ENCODE measurements at places on chromosomes 5 and 9.

- no peak for DNase-seq
These were observed 123.0 kb downstream of the GALNT10 start for GRCh38 chr5:154313360-154314017.

DNA sequence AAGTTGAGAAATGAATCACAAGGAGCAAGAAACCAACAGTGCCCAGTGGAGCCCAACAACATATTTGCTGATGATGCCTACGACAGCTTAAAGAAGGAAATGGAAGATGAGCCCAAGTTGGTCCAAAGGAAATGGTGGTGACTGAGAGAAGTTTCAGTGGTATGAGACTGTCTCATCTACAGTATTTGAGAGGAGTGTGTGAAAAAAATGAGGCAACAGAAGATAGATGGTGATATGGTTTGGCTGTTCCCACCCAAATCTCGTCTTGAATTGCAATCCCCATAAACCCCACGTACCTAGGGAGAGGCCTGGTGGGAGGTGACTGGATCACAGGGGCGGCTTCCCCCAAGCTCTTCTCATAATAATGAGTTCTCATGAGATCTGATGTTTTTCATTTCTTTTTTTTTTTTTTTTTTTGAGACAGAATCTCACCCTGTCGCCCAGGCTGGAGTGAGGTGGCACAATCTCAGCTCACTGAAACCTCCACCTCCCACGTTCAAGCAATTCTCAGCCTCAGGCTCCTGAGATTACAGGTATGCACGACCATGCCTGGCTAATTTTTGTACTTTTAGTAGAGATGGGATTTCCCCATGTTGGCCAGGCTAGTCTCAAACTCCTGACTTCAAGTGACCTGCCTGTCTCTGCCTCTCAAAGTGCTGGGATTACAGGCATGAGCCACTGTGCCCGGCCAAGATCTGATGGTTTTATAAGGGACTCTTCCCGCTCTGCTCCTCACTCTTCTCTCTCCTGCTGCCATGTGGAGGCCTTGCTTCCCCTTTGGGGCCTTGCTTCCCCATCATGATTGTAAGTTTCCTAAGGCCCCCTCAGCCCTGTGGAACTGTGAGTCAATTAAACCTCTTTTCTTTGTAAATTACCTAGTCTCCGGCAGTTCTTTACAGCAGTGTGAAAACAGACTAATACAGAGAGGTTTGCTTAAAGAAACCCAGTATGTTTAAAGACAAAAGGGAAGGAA lies 30.2 kb downstream of the EFCAB9 start:
- DNase-seq = no peak

DNA sequence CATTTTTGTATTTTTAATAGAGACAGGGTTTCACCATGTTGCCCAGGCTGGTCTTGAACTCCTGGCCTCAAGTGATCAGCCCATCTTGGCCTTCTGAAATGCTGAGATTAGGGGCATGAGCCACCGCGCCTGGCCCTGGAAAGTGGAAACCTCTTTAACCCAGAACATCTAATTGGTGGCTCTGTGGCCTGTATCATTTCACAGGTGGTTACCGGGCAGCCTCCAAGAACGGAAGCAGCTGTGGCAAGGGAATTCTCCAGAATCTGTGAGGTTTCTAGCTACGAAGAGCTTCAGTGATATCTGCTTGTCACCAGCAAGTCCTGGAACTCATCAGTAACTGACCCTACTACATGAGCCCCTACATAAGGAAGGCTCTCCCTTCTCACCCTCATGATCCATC lies 194.9 kb downstream of the DCP2 start:
- no peak for DNase-seq

GRCh38 chr9:96067004-96067403 lies 191.5 kb downstream of the ERCC6L2 start:
- DNase-seq = no peak

- DNase-seq = no peak
These were observed 27.7 kb downstream of the NDST1 start for GRCh38 chr5:150535611-150536010.
